ENCODE measurements at places on chromosomes 6 and 20.
A peak's percentile ranks its signal among the peaks of the same experiment; 100 is the strongest.

- no peak for DNase-seq
Observed at GRCh38 chr6:52176550-52176949, 9.6 kb upstream of the IL17A start.

DNA sequence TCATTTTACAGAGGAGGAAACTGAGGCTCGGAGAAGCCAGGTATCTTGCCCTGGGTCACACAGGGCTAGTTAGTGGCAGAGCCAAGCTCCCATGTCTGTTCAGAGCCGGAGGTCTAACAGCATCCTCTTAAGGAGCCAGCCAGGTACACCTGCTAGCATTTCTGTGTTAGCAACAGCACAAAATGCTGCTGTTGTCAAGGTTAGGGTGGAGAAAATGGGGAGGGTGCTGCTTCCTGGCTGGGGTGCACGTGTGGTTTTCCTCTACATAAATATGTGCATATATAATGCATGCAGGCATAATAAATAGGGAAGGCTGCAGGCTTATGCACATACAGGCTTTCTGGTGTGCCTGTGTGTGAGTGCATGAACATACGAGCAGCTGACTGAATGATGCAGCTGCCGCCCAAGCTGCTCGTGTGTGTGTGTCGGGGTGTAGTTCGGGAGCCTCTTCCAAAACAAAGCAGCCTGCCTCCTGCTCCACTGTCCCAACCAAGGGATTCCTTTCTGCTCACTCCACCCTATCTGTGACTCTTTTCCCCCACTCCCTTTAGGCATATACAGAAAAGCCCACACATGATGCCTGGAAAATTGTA, 86.6 kb downstream of the CD40 start:
- no peak for DNase-seq

- no peak for DNase-seq
Observed at GRCh38 chr6:38503960-38504682, 135.6 kb downstream of the BTBD9 start.

- DNase-seq, result no peak
Observed at GRCh38 chr6:3777730-3778461, 26.4 kb upstream of the PXDC1 start.

DNA sequence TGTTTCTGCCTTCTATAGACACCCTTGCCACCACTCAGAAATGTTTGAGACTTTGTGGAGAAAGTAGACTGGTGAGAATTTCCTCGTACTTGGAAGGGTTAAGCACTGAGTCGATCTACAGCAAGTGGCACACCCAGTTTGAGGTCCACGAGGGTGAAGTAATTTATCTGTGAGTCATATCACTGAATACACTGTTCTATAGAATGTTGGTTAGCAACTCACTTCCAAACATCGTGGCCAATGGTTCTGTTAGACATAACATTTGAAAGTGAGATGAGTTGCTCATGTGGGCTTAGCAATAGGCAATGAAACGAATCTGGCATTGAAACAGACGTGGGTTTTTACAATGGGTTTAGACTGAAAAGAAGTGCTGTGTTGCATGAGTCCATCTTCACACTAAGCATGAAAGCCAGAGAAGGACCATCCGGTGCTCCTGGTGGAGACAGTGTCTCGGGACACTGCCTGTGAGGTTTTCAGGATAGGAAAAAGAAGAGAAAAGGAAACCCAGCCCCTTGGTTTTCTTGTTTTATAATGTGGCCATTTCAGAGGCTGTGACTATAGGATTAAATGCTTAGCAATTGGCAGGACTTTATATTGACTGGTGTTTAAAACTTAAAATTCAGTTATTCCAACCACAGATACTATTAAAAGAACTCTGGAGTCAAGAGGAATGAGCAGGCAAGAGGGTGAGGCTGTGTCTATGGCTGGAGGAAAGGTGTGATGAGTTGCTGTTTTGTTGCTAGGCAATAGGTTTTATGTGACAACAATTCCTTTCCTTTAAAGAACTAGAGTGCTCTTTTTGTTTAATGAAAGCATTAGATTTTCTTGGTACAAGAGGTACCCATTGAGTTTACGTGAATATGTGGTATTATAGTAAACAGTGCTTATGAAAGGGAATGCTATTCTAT, 31.0 kb upstream of the EZR start:
- peak; percentile 41 for DNase-seq

DNA sequence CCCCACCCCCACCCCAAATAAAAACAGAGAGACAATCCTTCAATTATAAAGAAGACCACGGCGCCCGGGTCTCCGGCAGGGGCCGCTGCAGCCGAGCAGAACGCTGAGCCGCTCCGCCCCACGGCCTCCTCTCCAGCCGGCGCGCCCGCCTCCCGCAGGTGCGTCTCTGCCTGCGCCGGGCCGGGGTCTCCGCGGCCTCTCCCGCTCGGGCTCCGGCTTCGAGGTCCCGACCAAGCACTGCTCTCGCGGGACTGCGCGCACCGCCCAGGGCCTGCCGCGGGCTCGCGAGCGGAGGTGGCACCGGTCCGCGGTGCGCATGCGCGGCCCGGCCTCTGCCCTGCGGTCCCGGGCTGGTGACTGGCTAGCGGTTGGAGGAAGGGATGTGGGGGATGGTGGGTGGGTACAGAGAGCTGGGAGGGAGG, 241 bp upstream of the SIRT5 start:
- peak; percentile 89 for DNase-seq

- no peak for DNase-seq
Observed at GRCh38 chr6:161284653-161285052, 10.8 kb upstream of the AGPAT4 start.

- no peak for DNase-seq
Observed at GRCh38 chr20:56690531-56691175, 61.5 kb downstream of the TFAP2C start.

DNA sequence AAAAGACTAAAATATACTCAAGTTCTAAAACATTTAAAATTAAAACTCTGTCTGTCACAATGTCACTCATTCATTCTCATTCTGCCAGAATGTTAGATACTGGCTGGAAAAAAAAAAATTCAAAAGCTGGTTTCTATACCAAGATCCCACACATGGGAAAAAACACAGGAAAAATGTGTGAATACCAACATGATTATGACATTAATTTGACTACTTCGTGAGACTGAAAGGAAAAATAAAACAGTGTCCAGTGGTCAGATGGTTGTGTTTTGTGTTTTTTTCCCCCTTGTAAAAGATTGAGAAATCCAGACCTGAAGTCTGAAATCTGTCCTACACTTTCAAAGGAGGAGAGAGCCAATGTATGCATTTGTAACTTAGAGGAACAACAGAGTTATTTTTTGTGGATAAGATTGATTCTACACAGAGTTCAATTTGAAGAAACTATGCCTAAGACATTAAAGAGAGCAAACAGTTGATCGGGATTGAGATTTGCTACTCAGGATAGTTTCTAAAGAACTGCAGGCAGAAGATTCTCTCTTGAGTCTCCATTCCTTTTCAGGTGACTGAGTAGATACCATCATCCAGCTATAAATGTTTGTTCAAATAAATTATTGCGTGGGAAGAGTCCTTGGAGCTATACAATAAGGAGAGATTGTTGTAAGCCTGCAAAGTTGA, 39.2 kb upstream of the TXLNB start:
- DNase-seq, result no peak

- no peak for DNase-seq
Observed at GRCh38 chr20:45305262-45305661, 1.4 kb upstream of the RBPJL start.

- DNase-seq, result no peak
Observed at GRCh38 chr6:96469312-96469711, 52.3 kb upstream of the UFL1 start.

DNA sequence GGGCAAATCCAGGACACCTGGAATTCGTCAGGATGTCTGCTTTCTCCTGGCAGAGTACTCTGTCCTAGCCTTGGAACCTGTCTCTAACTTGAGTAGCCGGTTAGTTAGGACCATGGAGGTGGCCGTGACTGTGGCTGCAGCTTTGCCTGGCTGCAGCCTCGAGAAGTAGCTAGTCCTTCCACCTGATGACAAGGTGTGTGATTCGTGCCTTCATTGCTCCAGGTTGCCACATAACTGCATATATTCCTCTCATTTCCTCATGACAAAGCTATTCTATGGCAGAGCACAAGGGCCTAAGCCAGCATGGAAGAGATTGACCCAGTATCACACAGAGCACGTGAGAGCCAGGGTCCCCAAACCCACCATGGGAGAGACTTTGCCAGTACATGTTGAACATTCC, 39.8 kb upstream of the KIF25 start:
- no peak for DNase-seq

DNA sequence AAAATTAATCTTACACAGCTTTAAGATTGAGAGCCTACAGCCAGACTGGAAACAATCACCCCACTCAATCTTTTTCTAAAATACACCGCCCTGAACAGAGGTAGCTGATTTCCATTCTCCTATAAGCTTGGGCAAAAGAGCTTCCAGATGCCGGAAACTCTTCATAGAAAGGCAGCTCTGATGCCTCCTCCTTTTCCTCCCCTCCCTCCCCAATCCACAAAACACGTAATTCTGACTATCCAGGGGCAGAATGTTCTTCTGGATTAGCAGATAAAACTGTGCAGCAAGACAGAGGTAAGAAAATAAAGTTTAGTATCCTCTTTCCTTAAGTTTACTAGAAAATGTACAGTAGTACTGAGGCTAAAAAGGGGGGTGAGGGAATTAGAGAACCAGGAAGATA, 15.8 kb downstream of the ADNP start:
- DNase-seq, result no peak

- no peak for DNase-seq
Observed at GRCh38 chr20:63371291-63371865, 10.2 kb upstream of the CHRNA4 start.

DNA sequence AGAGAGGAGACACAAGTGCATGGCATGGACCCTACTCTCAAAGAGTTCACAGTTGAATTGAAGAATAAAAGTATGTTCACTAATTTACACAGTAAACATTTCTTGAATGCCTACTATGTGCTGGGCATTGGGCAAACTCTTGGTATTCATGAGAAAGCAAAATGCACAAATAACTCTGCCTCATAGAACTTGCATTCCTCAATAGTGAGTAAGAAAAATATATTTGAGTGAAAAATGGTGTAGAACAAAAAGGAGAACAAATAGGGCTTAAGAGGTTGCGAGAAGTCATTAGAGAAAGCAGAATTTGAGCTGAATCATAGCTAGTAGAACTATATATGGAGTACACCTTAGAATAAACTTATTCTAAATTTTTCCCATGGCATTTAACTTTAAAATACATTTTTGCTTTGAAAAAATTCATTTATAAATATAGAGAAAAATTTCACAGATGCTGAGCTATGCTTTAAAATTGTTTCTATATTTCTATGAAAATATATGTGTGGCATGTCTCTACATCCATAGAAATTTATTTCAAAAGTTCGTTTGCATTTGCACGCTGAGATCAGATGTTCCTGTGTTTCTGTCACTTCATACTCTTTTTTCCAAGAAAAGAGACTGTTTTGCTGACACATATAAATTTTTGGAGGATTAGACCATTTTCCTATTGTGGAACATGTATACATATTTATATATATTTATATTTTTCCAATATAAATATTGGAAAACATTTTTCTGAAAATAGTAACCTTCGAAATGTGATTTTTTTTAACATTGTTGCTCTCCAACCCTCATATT, 236.1 kb downstream of the KCNQ5 start:
- DNase-seq, result no peak

DNA sequence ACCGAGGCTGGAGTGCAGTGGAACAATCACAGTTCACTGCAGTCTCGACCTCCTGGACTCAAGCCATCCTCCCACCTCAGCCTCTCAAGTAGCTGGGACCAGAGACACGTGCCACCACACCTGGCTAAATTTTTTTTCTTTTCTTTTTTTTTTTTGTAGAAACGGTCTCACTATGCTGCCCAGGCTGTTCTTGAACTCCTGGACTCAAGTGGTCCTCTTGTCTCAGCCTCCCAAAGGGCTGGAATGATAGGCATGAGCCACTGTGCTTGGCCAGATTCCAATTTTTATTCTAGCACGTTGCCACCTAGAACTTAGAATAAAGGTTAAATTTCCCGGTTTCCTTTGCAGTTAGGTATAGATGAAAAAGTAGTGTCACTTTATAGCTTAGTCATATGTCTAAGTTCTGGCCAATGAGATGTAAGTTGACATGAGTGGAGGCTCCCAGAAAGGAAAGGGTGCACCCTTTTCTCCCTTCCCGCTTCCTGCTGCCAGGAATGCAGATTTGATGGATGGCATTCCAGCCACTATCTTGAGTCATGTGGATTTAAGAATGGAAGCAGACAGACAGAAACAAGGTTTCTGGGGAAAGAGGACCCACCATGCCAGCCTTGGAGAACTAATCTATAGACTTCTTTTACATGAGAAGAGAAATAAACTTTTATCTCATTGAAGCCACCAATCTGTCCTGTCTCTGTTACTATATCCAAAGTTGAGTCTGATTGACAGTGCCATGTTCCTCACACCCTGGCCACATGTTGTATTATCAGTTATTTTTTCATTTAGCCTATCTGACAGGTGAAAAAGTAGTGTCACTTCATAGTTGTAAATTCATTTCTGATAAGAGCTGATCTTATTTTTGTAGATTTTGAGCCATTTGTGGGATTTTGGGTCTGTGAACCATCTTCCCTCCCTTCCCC, 60.6 kb upstream of the NCOA3 start:
- DNase-seq, result no peak

GRCh38 chr6:14658886-14659561, 541.5 kb downstream of the CD83 start:
- no peak for DNase-seq
